ENCODE measurements at places on chromosomes 7 and 10.

- DNase-seq: no peak
Observed at GRCh38 chr7:29342761-29343160, 148.2 kb downstream of the CHN2 start.

- DNase-seq: no peak
Observed at GRCh38 chr7:154744861-154745258, 258.1 kb downstream of the PAXIP1 start.

- no peak for DNase-seq
Observed at GRCh38 chr7:117791877-117792780, 81.1 kb downstream of the CTTNBP2 start.

DNA sequence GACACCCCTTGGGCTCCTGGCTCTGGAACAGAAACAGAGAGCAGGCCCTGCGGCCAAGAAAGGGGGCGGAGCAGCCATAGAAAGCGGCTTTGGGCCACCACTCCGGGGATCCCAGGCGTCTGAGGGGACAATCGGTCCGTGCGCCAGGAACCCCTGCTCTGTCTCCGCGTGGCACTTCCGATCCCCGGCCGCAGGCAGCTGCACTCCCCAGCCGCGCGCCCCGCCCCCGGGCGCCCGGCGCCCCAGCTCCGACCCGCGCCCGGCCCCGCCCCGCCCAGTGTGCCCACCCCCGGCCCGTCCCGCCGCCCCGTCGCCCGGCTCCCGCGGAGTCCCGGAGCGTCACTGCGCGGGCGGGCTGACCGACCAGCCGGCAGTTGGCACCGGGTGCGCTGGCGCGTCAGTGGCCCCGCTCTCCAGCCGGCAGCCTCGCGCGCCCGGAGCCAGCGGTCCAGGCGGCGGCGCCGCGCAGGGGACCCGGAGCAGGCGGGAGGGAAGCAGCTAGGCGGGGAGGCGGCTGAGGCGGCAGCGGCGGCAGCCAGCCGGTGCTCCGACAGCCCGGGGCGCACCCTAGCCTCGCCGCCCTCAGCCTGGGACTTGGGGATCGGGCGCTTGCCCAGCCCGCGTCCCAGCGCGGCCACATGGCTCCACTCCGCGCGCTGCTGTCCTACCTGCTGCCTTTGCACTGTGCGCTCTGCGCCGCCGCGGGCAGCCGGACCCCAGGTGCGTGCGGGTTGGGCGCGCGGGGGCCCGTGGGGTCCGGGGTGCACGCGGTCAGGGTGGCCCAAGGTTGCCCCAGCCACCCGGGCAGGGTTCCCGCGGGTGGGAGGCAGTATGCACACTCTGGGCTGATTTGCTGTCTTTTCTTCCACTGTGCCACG is at the start of gene ADAMTS14:
Gene ADAMTS14, plus strand, starts transcription at position 342 of the 878 bp plus-strand sequence. Its CDS starts 297 bp downstream, at position 639.
- DNase-seq: peak; percentile 82

GRCh38 chr7:30969604-30969970 is 5.8 kb downstream of the GHRHR start:
- no peak for DNase-seq

DNA sequence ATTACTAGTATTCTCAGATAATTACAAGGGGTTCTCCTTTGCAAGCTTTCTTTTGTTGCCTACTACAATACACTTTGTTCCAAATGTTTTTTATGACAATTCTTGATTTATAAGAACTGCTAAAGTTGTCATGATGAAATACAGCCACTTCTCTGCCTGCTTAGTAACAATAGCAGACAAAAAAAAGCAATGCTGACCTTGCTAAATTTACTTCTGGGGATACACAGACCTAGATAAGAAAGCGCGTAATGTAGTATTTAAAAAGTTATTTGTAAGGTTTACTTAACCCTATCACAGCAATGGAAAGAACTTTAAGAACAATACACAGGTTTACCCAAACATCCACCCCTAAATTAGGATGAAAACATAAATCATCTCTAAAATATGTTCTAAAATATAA is 311.1 kb downstream of the DOCK4 start:
- DNase-seq: no peak

GRCh38 chr10:19904202-19904661 is 88.0 kb downstream of the PLXDC2 start:
- no peak for DNase-seq

DNA sequence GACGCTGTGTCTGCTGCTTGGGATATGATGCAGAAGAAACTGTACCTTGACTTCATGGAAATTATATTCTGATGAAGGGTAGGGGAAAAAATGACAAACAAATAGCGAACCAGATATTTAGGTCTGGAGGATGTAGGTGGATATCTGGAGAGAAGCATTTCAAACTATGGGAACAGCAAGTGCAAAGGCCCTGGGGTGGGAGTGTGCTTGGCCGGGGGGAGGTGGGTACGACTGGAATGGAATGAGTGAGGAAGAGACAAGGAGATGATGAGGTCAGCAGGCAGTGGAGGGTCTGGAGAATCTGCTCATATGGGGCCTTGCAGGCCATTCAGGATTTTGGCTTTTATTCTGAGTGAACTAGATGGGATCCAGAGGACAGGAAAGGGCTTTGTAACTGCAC is 65.2 kb downstream of the TLL2 start:
- no peak for DNase-seq

- DNase-seq: peak; percentile 51
Observed at GRCh38 chr10:52308251-52309031, 5.6 kb upstream of the DKK1 start.

DNA sequence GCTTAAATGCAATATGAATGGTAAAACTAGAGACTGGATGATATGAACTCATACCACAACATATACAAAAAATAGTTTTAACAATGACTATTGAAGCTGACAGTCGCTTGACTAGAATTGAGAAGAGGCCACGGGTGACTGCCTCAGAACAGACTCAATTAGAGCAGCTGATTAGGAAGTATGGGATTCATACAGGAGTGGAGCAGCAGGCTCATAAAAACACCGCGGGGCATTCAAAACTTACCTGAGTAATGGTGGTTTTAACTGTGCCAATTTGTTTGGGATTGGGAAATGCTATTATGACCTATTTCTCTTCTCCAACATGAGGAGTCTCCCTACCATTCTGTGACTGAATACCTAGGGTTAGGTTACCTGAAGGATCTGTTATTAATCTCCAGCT is 2.1 kb downstream of the CADPS2 start:
- peak; percentile 97 for DNase-seq

DNA sequence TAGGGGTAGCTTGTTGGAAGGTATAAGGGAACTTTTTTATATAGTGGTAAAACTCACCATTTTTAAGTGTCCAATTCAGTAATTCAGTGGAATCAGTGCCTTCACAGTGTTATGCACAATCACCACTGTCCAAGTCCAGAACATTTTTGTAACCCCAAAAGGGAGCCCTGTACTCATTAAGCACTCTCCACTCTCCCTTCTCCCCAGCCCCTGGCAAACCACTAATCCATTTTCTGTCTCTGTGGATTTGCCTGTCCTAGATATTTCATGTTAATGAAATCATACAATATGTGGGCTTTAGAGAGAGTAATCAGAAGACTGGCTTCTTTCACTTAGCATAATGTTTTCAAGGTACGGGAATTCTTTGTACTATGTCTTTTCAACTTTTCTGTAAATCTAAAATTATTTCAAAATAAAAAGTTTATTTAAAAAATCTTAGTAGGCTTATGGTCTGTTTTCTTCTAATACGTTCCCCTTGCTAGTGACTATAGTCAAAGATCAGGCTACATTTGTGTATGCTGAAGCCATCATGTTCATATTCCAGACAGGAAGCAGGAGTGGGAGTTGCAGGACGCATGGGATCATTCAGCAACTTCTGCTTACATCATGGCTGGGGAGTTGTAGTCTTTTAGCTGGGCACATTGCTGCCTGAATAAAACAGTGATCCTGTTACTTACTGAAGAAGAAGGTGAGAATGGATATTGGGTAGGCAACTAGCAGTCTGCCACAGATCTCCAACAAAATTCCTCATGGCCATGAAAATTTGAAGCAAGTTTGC is 35.4 kb upstream of the TAX1BP1 start:
- DNase-seq: no peak

- no peak for DNase-seq
Observed at GRCh38 chr7:28178599-28178998, 2.0 kb downstream of the JAZF1 start.

GRCh38 chr7:46315891-46316290 is 394.8 kb upstream of the IGFBP3 start:
- DNase-seq: no peak

GRCh38 chr10:32771217-32771616 is 186.8 kb downstream of the ITGB1 start:
- DNase-seq: no peak

- DNase-seq: no peak
Observed at GRCh38 chr10:82653244-82654155, 778.5 kb downstream of the NRG3 start.

GRCh38 chr7:142603870-142604448 is 145.3 kb upstream of the PRSS1 start:
- DNase-seq: peak; percentile 38
